MM.1S (cell line): ENCODE measurements at places on chromosomes 11 and 22.

DNA sequence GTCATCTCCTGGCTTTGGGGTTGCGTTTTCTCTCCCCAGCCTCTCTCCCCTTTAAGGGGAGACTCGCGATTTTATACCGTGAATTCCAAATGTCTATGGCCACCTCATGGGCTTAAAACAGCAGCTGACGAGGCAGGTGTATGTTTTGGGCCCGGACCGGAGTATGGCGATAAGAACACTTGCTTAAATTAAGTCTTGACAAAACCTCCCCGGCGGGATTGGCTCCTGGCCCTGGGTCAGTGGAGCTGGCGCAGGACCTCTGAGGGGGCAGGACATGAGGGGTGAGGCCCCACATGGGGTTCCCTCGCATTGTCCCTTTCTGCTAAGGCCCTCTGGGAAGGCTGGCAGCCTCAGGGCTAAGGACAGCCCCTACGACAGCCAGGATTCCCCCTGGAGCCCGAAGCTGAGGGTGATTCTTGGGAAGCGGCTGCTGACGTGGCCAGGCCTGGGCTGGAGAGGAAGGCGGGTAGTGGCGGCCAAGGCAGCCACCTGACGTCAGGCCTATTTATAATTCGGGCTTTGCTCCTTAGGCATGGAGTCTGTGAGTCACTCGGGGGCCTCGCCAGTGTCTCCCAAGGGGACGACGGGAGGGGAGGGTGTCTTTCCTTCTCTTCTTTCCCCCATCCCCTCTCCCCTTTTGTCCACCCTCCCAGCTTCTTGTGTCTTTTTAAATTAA, 12.7 kb downstream of the MYO18B start:
- no peak for DNase-seq

- DNase-seq: no peak
These were observed 91.3 kb downstream of the CDKN1C start for GRCh38 chr11:2794046-2794967.

DNA sequence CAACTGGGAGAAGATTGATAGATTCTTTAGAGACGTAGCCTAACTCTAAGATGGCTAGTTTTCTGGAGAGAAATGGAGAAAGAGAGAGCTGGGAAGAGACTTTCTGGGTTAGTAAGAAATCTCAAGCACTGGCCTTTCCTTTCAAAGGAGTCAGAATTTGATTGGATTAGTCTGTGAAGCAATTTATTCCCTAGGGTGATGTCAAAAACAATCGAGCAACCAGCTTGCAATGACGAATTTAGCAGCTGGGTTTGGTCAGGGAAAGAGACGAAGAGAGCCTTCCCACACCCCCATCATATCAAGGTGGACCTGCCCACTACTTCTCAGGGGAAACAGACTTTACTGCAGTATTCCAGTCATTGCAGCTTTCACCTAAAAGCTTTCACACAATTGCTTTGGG, 10.8 kb downstream of the KRTAP5-6 start:
- DNase-seq: no peak

- DNase-seq: no peak
These were observed 316.8 kb upstream of the MPPED2 start for GRCh38 chr11:30902929-30903328.

- no peak for DNase-seq
These were observed 225.2 kb downstream of the BUD13 start for GRCh38 chr11:116547571-116547970.

GRCh38 chr11:72005347-72006260, 6.9 kb downstream of the IL18BP start:
- no peak for DNase-seq

DNA sequence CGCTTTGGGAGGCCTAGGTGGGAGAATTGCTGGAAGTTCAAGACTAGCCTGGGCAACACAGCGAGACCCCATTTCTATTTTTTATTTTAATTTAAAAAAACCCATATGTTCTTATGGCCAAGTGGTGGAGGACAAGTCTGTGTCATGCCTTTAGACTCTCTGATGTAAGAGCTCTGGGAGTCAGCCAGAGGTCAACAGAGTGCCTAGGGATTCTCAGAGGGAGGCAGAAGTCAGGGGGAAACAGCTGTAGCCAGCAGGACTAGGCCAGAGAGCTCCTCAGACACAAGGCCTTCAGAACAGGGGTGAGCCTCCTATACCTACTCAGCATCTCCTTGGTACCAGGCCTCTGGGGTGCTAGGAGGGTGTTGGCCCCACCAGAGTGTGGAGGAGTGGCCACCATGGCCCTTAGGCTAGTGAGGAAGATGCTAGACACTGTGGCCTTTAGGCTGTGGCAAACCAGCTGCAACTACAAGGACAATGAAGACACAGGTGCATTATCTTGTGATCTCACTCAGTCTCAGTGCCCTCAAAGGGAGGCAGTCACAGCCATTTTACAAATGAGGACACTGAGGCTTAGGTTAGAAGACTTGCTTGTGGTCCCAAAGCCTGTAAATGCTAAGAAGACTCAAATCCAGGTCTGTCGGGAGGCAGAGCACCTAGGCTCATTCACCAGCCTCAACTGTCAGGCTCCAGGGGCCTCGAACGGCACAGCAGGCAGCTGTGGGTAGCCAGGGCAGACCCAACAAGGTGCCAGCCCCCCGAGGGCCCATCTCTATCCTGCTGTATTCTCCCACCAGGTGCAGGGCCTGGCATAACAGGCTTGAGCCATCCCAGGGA, 5.0 kb downstream of the ZP1 start:
- DNase-seq: peak; percentile 47

DNA sequence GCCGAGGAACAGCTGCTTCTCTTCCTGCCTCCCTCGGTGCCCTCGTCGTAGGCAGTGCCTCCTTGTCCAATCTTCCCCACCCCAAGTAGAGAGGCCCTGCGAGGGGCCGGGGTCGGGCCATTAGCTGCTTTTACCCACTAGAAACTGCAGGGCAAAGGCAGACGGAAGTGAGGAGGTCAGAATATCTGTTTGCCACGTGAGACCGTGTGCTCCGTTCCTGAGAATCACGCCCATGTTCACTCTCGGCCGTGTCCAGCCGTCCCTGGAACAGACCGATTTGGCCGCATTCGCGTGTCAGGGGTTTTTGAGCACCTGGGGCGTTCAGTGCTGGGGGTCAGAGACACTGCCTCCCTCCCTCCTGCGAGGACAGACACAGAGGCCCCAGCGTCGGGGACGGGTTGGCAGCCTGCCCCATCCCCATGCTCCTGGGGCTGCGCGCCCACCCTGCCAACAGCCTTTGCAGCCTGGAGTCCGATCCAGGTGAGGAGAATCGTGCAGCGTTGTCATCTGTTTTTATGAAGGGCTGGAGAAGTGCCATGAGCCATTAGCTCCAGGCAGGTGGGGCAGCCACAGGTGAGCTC, 982.2 kb downstream of the BRD1 start:
- DNase-seq: no peak

DNA sequence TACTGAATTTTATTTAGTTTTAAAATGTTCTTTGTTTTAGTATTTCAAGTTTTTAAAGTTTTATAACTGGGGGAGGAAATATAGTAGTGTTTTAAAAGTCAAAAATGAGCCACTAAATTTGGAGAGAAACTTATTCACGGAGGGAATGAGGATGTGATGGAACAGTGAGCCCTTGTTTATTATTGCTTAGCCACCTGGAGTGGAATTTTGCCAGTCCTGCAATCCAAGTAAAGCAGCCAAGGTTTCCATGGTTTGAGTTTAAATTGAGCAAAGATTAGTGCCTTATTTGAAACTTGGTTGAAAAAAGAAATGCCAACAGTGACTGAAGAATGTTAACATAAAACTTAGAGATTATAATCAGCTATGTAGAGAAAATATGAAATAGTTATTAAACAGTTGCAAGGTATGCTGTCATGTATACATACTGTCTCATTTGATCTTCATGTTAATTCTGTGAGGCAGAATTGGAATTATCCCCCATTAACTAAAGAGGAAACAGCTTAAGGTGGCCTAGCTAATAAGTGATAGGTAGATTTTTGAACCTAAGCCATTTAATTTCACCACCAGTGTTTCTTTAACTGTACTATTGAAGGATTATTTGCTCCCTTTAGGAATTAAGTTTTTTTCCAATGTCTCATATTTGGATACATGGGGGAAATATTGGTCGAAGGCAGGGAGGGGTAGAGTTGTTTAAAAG, 36.4 kb downstream of the SWAP70 start:
- no peak for DNase-seq

- DNase-seq: no peak
These were observed 27.0 kb downstream of the KMT5B start for GRCh38 chr11:68186061-68186460.

- DNase-seq: no peak
These were observed 34.2 kb downstream of the IL18 start for GRCh38 chr11:112129656-112130055.

DNA sequence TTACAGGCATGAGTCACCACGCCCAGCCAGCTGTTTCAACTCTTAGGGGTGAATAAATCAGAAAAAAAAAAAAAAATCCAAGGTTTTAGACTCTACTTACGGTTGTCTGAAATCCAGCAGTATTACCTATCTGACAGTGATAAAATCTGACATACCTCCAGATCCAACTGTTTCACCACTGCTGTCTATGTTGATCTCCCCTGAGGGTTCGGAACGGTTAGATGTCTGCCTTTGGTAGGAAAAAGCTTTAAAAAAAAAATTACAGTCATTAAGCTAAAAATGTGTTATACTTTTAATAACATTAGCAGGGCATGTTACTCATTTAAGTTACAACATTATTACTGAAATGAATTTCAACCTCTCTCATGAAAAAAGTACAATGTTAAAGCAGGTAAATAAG, 21.1 kb downstream of the NCAPD3 start:
- no peak for DNase-seq

DNA sequence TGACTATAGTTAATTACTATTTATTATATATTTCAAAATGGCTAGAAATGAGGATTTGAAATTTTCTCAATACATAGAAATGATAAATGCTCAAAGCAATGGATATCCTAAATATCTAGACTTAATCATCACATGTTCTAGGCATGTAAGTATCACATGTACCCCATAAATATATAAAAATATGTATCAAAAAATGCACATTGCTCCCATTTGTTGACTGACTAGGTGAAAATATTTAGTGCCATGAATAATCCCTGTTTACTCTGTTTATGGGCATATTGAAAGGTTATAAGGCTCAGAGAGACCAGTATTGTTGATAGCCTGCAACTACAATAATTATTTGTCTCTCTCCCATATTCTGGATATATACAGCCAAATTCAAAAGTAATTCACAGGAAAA, 3.1 kb downstream of the HBE1 start:
- DNase-seq: no peak

- peak; percentile 40 for DNase-seq
These were observed 85.0 kb downstream of the CHST1 start for GRCh38 chr11:45580399-45580798.

DNA sequence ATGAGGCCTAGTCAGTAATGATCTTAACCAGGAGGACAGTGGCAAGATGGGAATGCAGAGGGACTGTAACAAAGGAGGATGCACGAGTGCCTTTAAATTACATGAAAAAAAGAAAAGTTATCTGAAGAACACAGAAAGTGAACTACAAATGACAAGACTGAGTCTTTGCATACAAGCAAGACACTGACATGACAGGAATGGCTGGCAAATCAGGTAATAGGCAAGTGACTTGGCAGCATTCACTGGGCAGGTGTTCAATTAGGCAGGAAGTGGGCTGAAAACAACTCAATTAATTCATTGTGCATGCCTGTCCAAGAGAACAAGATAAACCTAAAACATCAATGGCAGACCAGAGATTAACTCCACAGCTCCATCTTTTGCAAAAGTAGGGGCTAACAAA, 24.0 kb downstream of the SMCO4 start:
- no peak for DNase-seq

GRCh38 chr11:100681064-100681502, 6.0 kb upstream of the ARHGAP42 start:
- peak; percentile 96 for DNase-seq

DNA sequence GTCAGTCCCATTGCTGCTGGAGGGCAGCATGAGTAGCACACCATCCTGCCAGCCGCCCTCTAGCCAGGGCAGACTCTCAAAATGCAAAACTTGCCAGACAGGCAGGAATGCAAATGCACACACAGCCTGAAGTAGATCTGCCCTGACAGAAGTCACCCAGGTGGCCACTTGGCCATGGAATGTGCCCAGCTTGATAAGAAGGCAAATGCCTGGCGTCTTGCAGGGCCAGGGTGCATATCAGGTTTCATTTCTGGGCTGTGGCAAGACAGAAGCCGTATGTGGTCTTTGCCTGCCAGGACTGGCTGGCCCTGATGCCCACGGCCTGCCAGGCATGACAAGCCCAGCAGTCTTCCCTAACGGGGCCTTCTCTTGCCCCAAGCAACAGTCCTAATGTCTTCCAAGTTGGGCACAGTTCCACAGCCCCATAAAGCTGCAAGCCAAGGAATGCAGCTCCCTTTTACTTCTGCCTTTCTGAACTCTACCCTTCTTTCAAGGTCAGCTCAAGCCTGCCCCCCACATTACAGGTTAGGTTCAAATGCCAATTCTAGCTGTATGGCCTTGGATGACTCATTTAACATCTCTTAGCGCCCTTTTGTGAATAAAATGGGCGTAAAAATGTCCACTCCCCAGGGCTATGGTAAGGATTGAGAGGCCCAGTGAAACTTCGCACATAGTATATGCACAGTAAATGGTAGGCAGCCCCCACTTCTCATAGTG, 29.7 kb downstream of the POU2AF3 start:
- no peak for DNase-seq

DNA sequence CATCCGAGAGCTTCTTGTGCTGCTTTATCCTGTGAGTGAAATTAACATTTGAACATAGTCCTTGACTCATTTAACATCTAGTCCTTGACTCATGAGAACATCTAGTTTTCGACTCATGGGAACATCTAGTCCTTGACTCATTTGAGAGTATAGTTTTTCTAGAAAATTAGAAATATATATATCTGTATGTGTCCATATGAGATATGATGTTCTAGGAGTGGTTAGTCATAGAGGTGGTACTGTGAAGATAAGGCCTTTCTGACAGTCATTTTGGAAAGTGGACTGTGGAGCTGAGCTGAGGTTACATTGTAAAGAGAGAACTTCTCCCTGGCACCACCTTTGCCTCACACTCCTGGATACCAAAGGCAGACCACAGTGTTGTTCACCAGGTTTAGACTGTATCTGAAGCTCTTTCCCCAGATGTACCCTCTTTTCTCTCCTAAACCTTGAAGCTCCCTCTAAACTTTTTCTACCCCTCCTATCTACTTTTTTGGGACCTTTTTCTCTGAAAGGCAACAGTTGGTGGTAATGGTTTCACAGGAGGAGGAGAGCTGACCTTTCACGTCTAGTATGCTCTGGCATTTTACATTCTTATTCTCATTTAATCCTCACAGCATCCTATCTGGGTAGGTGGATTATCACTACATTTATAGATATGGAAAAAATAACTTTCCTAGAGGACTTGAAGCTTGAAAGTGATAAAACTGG, 67.2 kb downstream of the PPP2R1B start:
- no peak for DNase-seq

GRCh38 chr11:69854713-69855112, 35.5 kb upstream of the FGF3 start:
- DNase-seq: no peak

GRCh38 chr11:100640646-100641045, 46.4 kb upstream of the ARHGAP42 start:
- no peak for DNase-seq
